ENCODE measurements at places on chromosomes 13 and 19.

DNA sequence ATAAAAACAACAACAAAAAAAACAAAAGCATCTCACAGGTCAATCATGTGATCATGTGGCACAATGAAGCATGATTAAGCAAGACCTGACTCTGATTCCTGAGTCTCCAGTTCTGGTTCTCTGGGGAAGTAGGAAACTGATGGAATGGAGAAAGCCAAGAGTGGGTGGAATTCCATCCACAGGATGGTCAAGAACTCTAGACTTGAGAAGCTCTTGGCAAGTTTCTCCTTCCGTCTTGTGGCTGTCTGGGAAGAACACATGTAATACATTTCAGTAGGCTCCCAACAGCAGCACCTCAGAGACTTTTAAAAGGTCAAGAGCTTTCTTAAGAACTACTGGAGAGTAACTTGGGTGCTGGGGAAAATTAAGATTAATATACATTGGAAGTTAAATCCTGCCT, 78.6 kb upstream of the TSHZ3 start:
- DNase-seq = no peak

GRCh38 chr13:77437267-77437666, 98.2 kb upstream of the SCEL start:
- no peak for DNase-seq

DNA sequence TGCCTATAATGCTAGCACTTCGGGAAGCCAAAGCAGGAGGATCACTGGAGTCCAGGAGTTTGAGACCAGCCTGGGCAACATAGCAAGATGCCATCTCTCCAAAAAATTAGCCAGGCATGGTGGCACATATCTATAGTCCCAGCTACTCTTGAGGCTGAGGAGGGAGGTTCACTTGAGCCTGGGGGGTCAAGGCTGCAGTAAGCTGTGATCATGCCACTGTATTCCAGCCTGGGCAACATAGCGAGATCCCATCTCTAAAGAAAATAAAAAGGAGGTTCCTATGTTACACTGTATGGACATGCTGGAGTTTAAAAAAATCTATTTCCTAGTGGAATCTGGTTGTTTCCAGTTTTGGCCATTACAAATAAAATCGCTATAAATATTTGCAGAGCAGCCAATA, 2.6 kb downstream of the CAB39L start:
- DNase-seq = no peak

- DNase-seq = no peak
Measured at GRCh38 chr13:107113387-107113786, 545.5 kb upstream of the ARGLU1 start.

GRCh38 chr19:48445256-48445605, 552 bp upstream of the GRWD1 start:
- no peak for DNase-seq

DNA sequence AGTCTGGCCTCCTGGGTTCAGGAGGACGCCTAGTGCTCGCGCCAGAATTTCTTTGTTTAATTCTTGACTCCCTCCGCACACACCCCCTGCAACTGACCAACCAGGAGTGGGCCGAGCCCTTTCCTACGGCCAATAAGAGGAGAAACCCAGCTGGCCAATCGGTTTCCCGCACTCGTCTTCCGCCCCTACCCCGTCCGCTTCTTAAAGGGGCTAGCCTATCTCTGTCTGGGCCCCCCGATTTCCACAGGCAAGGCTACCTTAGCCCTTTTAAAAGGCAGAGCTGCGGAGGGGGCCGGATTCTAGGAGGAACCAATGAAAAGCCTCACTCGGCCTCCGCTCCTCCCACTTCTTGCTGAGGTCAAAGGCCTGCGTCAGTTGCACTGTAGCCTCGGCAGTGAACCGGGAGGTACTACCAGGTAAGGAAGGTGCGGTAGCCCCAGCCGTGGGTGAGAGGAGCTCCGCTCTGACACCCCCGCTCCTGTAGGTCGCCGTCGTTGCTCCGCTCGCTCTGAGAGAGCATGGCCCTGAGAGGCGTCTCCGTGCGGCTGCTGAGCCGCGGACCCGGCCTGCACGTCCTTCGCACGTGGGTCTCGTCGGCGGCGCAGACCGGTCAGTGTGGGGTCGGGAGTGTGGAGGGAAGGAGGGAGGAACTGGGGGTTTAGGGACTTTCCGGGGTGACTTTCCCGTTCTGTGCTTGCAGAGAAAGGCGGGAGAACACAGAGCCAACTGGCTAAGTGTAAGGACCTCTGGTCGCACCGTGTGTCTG, at the start of gene GCDH:
Gene GCDH, plus strand, starts transcription at position 374 of the 766 bp plus-strand sequence. Its CDS starts 145 bp downstream, at position 519.
- peak; percentile 92 for DNase-seq

GRCh38 chr13:75263741-75264407, 218.1 kb downstream of the TBC1D4 start:
- DNase-seq = no peak

DNA sequence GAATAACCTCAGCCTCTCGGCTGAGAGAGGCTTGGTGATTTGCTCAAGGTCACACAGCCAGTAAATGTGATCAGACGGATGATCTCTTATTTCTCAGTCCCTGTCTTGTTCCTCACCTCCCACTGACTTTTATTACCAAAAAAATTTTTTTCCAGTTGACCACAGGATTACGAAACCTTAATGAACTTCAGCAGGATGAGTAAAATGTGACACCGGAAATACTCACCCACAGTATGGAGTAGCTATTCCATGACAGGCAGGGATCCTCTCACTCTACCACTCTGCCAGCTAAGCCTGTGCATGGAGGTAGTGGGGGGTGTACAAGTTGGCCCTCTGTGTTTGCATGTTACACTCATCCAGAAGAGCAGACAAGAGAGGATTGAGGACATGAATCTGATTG, 916.4 kb downstream of the UQCRFS1 start:
- no peak for DNase-seq

GRCh38 chr19:38952395-38953165, 21.8 kb downstream of the MRPS12 start:
- no peak for DNase-seq

GRCh38 chr19:33133438-33134031, 1.6 kb downstream of the WDR88 start:
- no peak for DNase-seq

GRCh38 chr13:44651724-44652123, 75.6 kb upstream of the TSC22D1 start:
- no peak for DNase-seq

GRCh38 chr19:32339988-32340874, 5.2 kb upstream of the ZNF507 start:
- DNase-seq = peak; percentile 17

GRCh38 chr19:1113986-1114483, 10.2 kb downstream of the GPX4 start:
- no peak for DNase-seq

- DNase-seq = no peak
Measured at GRCh38 chr13:30466358-30466714, 600 bp upstream of the HMGB1 start.

- no peak for DNase-seq
Measured at GRCh38 chr13:75492389-75492788, 10.4 kb upstream of the TBC1D4 start.

GRCh38 chr19:2495130-2495641, 19.3 kb downstream of the GADD45B start:
- no peak for DNase-seq

DNA sequence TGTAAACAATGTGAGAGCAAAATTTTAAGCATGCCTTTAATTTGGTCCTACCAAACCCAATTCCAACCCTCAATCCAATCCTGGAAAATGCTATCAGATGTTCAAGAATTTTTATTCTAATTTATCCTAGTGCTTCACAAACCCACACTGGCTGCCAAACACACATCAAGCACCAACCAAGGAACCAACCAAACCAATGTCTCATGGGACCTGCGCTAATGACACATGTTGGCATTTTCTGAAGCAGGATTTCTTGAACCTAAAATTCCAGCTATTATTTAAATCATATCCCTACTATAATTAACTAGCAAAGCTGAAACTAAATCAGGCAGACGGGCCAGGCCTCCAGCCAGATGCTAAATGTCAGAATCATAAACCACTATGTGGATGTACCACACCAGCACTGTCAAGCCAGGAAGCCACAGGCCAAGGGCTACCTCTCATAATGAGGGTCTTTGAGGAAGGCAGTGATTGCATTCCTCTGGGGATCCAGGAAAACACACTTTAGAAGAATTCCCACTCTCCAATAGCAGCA, 5.8 kb downstream of the LATS2 start:
- no peak for DNase-seq

- DNase-seq = no peak
Measured at GRCh38 chr13:31328549-31329235, 128.9 kb downstream of the B3GLCT start.

- DNase-seq = no peak
Measured at GRCh38 chr19:31598730-31599238, 249.5 kb upstream of the TSHZ3 start.

- DNase-seq = no peak
Measured at GRCh38 chr13:39044536-39044935, 6.3 kb downstream of the NHLRC3 start.

DNA sequence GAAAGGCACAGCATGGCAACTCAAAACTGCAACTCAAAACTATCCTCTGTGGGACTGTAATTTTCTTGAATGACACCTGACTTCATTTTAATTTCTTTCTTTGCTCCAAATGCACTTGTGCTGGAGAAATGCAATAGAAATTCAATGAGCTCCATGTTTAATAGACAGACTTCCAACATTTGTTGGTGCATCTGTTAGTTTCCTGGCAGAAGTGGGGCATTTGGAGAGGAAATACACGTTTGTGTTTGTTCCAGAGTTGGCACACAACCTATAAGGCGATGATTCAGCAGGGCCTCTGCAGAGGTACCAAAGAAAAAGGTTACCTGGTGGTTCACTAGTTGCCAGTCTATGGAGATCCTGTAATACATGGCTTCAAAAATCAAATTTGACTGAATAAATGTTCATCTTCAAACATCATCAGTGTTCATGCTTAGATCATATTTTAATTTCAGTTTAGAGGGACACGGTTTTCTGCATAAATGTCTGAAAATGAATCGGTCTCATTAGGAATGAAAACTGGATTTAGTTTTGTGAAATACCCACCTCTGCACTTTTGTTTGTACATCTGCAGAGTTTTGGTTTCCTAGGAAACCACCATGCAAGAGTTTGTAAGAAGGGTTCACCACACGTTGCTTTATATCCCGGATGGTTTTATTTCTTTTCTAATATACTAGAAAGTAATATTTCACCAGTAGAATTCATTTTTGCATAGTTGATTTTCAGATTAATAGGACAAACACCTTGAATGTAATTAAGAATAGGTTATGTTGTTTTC, 21.8 kb upstream of the OBI1 start:
- DNase-seq = no peak

GRCh38 chr13:113853518-113854237, 10.2 kb downstream of the GAS6 start:
- no peak for DNase-seq

- DNase-seq = no peak
Measured at GRCh38 chr19:39167461-39168257, 29.1 kb upstream of the NCCRP1 start.

DNA sequence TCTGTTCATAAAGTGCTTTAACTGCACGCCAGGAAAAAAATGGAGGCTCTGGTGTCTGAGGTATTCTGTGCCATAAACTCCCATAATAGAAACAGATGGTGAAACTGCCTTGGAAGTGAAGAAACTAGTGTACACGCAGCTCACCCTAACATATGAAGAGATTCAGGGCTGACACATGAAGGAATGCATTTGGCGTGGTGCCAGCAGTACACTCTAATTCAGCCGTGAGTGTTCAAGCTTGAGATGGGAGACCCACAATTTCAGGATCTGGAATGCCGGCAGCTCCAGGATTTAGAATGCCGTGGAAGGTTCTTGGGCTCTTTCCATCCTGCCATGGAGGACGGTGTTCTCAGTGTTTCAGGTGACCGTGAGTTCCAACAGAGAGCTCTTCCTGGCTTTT, 478.4 kb downstream of the TSHZ3 start:
- DNase-seq = no peak

DNA sequence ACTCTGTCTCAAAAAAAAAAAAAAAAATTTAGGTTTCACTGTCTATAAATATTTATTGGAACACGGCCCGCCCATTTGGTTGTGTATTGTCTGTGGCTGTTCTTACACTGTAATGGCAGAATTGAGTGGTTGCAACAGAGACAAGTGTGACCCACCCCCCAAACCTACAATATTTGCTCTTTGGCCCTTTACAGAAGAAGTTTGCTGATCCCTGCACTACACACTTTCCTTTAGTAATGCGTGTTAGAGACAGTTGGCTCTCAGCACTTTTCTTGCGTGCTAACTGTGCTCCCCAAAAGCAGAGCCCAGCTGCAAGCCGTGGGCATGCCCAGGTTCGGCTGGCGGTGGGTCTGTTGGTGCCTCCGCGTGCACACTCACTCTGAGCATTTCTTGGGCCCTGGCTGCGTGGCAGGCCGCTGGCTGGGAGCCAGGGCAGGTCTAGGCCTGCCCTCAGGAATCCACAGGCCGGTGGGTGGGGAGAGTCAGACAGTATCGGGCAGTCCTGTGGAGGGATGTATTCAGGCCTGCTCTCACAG, 72.6 kb downstream of the SIPA1L3 start:
- DNase-seq = no peak

- DNase-seq = no peak
Measured at GRCh38 chr19:359653-359925, 15.0 kb upstream of the MIER2 start.

DNA sequence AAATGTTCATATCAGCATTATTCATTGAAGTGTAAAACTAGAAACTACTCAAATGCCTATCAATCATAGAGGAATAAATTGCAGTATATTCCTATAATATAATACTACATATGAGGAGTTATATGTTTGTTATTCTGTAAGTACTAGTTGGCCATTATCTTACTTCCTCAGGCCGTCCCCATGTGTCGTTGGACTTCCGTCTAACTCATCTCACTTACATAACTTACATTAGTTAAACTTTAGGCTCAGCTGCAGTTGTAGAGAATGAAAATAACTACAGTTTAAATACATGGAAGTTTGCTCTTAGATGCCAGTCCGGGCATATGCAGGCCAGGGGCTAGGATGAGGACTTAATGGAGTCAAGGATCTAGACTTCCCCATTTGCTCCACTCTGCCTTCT, 8.6 kb upstream of the EPSTI1 start:
- DNase-seq = no peak

DNA sequence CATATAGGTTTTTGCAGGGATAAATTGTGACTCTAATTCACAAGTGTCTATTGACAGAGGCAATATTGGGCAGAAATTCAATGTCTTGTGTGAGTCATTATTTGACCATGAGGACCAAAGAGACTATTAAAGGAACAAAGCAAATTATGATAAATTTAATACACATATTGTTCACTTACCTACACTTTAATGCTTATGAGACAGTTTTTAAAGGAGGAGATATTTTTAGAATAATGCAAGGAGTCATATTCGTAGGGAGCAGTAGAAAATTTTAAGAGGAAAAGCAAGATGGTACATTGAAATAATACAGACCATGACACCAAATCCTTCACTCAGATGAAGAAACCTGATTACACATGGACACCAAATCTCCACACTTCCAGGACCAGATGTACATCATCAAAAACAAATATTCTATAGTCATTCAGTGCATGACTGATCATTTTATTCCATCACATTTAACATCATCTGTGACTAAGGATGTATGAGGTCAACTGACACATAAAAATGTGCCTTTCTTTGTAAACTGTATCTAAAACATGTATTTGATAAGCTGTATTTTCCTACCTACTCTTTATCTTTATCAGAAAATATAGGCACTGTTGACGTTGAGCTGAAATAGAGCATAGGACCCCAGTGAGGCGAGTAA, 4.2 kb upstream of the OR7A17 start:
- no peak for DNase-seq
